ENCODE measurements at places on chromosomes 2 and 18.

- DNase-seq = no peak
Measured at GRCh38 chr18:55763298-55763697, 175.3 kb upstream of the TCF4 start.

- no peak for DNase-seq
Measured at GRCh38 chr2:175154661-175155082, 13.3 kb downstream of the ATF2 start.

GRCh38 chr2:28681606-28682005 lies 70.0 kb upstream of the PPP1CB start:
- no peak for DNase-seq

GRCh38 chr2:217853301-217853881 lies 149.4 kb downstream of the TNS1 start:
- no peak for DNase-seq

GRCh38 chr2:222160944-222161343 lies 137.9 kb downstream of the PAX3 start:
- no peak for DNase-seq

GRCh38 chr2:180000434-180000833 lies 6.7 kb downstream of the CWC22 start:
- DNase-seq = no peak

- no peak for DNase-seq
Measured at GRCh38 chr2:138274421-138275291, 226.9 kb upstream of the SPOPL start.

DNA sequence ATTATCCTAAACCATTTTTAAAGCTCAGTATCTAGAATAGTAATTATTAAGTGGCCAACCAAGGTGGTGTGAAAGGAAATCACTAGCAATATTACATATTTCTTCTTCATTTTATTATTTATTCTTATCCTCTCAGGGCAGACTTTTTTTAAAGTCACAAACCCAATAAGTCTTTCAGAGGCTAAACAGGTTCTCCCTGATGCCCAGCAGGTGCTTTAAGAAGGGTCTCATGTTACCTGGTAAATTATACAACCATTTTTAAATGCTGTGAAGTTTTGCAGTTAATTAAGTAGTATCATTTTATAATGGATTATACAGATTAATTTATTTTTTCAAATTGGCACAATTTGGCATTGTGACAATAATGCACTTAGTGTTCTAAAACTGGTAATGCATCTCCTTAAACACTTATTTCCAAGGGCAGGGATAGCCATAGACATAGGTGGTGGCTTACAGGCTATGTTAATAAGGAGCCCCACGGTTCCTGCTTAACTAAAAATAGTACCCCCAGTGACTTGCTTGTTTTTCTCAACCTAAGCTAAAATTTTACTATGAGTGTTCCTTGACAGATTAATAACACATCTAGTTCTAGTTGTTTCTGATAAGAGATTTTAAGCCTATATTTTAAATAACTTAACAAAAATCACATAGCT lies 67.0 kb downstream of the PMS1 start:
- no peak for DNase-seq

DNA sequence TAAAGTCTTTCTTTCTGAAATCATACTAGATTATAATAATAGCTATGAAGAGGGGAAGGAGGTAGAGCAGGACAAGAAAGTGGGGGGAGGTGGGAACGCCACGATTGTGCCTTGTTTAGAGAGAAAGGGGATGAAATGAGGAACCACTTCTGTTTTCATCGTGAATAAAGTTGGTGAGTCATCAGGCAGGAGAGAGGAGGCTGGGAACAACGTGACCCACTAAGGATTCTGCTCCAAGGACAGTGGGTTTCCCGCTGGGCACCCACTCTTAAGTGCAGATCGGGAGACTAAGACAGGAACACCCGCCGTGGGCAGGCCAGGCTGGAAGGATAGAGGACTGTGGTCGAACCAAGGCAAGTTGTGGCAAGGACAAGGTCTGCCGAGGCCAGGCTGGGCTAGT lies 158.2 kb downstream of the L3MBTL4 start:
- no peak for DNase-seq

- peak; percentile 70 for DNase-seq
Measured at GRCh38 chr2:167509586-167509985, 621.3 kb downstream of the XIRP2 start.

DNA sequence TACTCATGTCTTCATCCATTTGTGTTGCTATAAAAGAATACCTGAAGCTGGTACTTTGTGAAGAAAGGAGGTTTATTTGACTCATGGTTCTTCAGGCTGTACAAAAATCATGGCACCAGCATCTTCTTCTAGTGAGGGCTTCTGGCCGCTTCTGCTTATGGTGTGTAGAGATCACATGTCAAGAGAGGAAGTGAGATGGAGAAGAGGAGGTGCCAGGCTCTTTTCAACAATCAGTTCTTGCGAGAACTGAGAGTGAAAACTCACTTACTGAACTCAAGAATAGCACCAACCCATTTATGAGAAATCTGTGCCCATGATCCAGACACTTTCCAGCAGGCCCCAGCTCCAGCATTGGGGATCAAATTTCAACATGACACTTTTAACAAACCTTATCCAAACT lies 30.0 kb upstream of the BARD1 start:
- DNase-seq = no peak

DNA sequence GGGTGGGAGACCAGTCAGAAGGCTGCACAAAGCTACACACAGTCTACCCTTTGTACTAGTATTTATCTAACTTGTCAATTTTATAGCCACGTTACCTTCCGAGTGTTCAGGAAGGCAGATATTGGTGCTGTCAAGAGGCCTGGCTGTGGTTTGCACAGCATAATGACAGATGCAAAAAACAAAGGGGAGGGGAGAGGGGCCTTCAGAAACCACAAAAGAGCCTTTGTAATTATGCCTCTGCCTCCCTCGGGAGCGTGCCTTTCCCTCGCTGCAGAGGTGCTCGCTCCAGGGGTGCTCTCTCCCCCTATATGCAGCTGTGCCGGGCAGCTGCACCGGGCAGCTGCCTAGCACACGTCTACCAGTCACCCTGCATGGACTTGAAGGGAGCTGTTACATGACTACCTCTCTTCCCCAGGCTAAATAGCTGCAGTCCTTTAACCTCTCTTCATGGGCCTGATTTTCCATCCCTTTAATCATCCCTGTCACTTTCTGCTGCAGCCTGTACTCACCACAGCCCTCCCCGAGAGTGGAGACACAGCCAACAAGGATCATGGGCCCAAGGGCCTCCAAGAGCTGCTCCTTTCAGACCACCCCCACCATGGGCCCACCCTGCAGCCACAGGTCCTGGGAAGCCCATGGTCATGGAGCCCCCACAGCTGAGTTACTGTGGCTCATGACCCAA lies 168.4 kb upstream of the PKDCC start:
- DNase-seq = no peak

DNA sequence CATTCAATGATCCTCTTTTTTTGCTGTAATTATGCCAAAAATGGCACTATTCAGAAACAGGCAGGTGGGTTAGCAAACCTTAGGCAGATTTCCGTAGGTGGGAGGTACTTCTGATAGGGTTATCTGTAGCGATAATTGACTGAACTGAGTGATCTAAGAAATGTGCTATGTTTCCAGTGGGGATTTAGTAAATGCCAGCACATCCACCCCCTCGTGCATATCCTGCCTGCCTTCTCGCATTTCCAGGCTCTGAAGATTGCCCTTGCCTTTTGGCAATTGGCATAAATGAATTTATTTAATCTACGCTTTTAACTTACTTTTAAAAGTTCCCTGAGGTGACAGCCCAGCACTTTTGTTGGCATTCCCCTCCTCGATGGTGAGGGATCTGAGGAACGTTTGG lies 576 bp upstream of the FSHR start:
- no peak for DNase-seq

DNA sequence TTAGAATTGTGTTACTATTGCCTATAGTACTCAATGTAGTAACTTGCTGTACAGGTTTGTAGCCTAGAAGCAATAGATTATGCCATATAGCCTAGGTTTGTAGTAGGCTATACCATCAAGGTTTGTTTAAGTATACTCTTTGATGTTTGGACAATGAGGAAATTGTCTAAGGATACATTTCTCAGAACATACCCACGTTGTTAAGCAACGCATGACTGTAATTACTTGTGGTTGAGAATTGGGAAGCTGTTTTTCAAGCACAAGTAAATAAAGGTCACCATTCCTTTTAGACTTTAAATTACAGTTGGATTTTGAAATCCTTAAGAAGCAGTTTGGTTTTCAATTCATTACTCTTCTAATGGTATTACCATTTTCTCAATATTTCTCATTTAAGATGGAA lies 89.8 kb upstream of the KCNH7 start:
- no peak for DNase-seq

- no peak for DNase-seq
Measured at GRCh38 chr2:128374001-128374710, 55.5 kb upstream of the HS6ST1 start.

DNA sequence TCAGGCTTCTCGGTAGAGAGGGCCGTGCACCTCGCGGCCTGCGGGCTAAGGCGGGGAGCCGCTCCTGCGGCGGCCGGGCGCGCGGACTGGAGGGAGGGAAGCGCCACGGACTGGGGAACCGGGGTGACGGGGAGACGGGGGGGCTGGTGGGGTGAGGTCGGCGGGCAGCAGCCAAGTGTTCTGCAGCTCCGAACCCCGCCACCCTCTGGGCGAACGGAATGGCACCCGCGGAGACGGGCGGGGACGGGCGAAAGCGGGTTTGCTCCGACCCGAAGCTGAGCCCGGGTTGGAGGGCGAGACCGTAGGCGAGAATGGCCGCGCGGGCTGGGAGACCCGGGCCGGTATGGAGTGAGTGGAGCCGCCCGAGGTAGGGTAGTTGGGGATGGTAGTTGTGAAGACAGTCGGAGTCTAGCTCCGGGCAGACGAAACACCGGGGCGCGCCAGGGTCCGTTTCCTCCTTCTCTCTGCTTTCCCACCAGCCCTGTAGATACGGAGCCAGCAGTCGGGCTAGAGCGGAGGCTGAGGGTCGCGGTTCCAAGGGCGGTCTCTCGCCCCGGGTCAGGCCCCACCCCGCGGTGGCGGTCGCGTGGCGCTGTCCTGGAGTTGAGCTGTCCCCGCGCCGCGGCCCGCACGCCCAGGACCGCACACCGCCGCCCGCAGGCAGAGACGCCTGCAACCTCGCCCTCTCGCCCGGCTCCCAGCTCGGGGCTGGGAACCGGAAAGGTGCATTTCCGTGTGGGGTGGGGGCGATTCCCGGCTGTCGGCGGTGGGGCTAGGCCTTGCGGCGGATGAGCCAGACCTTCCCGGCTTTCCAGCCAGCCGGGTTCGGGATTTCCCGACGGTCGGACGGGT lies 160.3 kb upstream of the SIX2 start:
- DNase-seq = no peak

- DNase-seq = no peak
Measured at GRCh38 chr2:97714084-97714949, 941 bp downstream of the ZAP70 start.

- no peak for DNase-seq
Measured at GRCh38 chr2:37357069-37357468, 12.6 kb downstream of the QPCT start.

DNA sequence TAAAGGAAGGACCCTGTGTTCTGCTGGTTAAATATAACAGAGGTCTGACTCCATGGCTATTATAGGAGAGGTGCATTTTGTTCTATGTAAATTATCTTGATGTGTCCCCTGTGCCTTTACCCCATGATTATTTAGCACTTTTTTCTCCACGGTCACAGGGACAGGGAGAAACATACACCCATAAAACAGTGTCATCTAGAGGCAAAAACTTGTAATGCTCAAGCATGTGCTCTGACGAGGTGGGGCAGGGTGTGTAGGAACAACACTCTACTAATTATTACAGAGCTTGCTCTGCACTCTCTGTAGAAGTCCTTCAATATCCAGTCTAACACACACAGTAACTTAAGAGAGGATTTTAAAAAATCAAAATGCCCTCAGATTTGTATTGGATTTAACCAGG lies 187.9 kb downstream of the NEDD4L start:
- DNase-seq = no peak

DNA sequence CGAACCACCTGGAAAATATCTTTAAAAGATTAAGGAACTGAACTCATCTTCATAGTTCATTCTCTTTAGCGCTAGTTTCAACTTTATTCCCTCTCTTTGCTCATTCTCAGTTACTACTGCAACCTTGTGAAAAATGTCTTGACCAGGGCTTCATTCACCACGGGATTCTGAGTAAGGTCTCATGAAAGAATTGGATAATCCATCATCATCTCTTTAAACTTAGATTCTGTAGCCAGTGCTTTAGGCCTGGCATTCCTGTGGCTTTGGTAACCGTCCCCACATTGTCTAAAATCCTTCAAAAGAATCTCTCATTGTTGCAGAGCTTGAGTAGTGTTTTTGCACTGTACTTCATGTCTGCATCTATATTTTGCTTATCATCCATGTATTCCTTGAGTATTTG lies 229.5 kb downstream of the ETAA1 start:
- no peak for DNase-seq

DNA sequence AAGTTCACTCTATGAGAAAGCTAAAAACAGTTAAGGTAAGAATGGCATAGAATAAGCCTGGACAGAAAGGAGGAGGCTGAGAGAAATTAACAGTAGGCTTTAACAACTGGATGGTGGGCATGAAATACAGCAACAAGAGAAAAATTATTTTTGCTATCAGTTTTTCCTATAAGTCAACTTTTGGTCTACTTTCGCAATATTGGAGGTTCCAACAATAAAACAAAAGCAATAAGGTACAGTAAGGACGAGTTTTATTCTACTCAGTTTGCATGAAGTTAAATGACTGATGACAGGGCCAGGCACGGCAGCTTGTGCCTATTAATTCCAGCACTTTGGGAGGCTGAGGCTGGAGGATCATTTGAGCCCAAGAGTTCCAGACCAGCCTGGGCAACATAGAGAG lies 17.3 kb downstream of the RAB1A start:
- no peak for DNase-seq

DNA sequence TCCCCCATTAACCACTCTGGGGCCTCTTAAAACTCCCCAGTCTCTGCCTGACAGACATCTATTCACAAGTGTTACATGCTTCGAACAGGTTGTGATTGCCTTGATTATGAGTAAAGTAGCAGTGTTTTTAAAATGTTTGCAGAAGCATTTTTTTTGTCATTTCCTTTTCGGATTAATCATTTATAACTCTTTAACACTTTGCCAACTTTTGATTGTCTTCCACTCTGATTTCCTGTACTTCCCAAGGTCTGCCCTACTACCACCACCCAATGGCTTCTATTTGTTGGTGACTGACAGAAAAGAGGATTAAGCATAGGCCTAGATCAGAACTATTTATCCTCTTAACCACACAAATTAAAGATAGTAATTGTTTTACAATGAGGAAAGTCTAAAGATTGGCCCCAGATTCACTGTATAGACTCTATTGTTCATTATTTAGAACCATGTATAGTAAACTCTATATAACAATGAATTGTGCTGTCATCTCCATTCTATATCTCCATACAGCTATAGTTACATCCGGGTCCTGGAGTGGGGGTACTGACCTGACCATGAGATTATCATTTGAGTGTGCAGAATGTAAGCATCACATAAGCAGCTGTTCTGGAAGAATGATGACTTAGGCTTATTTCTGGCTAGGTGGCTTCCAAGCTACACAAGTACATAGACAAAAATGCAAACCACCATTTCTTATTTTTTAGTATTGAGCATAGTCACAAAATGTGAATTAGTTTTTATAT lies 110.3 kb upstream of the RBMS1 start:
- no peak for DNase-seq
